ENCODE measurements at places on chromosomes 2 and 18.

- DNase-seq, result no peak
These were observed 45.9 kb upstream of the SPOPL start for GRCh38 chr2:138455691-138456090.

- no peak for DNase-seq
These were observed 13.7 kb downstream of the ANKRD23 start for GRCh38 chr2:96830044-96830562.

DNA sequence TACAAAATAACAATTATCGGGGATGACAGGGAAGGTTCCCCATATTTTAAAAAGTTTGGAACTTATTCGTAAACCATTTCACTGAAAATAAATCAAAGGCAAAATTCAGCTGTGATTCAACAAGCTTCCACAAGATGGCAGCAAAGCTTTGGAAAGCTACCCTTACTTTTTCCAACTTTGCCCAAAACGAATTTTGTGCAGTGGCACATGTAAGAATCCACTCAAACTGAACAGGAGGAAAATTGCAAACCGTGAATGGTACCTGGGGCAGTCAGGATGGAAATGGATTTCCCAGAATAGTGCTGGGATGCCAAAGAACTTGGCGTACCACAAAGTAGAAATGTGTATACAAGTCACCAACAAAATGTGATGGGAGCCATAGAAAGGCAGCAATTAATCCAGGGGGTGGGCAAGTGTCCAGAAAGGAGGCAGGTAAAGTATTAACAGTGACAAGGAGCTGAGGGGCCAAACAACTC is 10.7 kb downstream of the RPL31 start:
- no peak for DNase-seq

- no peak for DNase-seq
These were observed 57.8 kb upstream of the OTOF start for GRCh38 chr2:26535663-26536275.

DNA sequence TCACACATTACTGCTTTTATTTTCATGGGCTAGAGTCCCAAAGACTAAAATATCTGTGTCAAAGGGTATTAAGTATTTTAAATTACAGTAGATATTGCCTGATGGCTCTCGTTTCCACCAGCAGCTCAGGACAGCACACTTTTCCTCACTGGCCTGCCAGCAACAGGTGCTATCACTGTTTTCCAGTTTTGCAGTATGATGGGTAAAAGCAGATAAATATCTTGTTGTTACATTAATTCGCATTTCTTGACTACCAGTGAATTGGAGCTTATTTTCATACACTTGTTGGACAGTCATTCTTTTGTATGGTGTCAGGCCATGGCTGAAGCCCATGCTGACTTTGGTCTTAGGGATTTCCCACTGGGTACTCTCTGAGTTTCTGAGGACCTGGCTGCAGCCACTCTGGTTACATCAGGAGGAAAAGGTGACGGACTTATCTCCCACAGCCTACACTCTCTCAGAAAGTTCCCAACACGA is 4.8 kb downstream of the APOB start:
- peak; percentile 72 for DNase-seq

DNA sequence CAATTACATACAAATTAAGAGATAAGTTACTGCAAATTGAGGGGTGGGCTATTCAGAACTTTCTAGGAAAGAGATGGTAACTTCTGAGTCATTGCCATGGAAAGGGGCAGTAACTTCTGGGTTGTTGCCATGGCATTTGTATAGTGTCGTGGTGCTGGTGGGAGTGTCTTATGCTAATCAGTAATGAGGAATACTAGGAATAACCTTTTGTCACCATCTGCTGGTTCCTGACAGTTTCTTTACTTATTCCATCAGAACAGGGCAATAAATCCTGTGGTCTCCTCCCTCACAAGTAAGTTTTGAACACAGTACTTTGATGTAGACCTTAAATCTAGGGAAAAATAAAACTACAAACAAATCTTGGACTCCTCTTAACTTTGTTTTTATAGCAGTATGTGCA is 435.4 kb downstream of the BCL11A start:
- DNase-seq, result no peak

GRCh38 chr2:121211251-121211650 is 73.8 kb downstream of the TFCP2L1 start:
- no peak for DNase-seq

GRCh38 chr2:147222506-147222905 is 622.3 kb upstream of the ACVR2A start:
- no peak for DNase-seq

DNA sequence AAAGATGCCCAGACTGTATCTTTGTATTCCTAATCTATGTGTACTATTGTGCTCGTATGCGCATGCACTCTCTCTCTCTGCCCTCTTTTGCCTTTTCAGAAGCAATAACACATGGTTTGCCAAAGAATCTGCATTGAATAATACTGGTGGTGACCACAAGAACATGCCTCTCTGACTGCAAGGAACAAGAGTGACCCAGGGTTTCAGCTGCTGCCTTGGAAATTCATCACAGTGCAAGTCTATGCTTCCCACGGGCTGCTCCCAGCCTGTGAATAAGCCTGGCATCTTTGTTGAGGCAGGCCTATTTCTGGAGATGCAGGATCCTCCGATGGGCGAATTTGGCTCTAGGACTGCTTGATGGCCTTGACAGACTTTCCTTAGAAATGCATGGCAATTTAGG is 689.4 kb upstream of the FANCL start:
- DNase-seq, result no peak

DNA sequence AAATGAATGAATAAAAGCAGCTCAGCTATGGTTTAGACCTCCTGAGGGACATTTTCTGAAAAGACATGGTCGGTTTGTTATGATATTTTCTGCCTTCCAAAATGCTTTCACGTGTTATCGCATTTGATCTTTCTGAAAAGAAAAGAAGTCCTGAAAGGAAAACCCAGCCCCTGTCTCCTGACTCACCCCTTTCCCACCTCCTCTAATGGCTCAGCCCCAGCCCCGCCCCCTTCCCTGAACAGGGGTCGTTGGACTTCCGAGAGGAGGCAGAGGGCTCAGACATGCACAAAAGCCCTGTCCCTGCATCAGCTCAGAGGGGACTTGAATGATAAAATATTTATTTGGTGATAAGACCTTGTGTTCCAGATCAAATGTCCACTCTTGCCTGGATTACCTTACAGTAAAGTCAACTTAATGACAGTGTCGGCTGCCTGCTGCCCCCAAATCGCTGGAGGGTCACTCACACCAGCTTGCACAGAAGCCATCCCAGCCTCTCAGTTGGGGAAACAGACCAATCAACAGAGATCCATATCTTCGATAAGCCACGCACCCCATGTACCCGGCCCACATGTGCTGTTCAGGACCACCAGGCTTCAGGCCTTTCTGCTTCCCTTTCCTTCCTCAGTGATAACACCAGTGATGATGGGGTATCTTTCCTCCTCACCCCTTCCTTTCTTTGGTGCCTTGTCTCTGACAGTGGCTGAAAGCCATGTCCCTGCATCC is 69.6 kb downstream of the CLHC1 start:
- peak; percentile 52 for DNase-seq

DNA sequence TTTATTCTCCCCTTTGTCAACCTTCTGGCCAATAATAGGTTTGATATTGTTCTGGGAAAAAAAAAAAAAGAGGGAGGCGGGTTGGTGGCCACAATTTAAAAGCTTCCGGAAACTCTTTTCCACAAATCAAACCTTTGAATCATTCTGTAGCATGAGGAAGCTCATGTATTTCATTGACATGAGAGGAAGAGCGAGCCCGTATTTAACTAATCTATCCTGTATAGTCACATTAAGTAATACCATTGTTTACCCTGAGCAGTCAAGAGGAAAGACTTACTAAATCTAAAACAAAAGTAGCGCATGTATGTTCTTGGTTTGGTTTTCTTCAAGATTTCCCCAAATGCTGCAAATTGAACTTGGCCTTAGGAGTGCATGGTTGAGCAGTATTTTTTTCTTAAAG is 120.1 kb downstream of the NCKAP5 start:
- no peak for DNase-seq

DNA sequence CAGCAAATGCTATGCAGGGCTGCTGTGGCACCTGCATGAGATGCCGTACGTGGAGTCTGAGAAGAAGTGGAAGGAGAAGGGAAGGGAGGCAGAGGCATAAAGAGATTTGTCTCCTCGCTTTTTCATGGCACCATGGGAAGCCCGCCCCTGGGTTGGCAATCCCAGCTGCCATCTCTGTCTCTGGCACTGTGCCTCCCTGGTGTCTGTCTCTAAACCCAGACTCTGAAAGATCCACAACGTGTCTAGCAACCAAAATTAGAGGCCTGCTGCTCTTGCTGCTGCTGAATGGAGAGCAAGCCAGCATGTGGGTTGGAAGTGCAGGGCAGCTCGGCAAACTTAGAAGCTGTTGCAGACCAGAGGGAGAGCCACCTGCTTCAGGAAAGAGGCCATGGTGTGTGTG is 53.1 kb downstream of the INO80C start:
- DNase-seq, result no peak

DNA sequence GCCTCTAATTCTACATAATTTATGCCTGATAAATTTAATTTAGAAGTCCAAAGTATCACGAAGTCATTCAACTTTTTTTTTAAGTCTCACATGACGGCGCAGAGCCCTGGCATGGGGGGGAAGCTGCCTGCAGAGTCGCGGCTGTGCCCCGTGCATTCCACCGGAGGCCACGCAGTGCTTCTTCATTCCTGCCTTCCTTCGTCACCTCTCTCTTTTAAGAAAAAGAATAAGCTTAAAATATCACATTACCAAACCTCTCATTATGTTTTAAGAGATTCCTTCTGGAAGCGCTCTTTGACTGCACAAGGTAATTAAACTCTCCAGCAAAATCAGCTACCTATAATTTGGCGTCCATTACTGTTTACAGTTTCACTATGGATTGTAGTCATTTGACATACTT is 20.3 kb upstream of the KIDINS220 start:
- no peak for DNase-seq

- DNase-seq, result no peak
These were observed 35.4 kb downstream of the CCNT2 start for GRCh38 chr2:134954065-134954464.

DNA sequence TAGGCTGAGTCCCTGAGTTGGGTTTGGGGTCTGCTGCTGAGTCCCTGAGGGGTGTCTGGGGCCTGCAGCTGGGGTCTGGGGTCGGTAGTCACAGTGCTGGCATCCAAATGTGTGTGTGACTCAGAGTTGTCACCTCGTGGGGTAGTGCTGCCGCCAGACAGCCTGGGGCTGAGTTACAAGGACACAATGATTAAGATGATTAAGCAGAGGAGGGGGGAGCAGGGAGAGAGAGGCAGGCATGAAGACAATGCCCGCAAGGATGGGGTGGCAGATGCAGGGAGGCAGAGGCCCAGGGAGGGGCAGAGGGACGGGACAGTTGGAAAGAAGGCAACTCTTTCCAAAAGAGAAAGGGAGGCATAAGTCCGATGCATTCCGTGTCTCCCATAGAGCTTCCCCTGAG is 120.2 kb downstream of the CELF4 start:
- no peak for DNase-seq

GRCh38 chr2:9069543-9069942 is 66.1 kb upstream of the MBOAT2 start:
- DNase-seq, result no peak

DNA sequence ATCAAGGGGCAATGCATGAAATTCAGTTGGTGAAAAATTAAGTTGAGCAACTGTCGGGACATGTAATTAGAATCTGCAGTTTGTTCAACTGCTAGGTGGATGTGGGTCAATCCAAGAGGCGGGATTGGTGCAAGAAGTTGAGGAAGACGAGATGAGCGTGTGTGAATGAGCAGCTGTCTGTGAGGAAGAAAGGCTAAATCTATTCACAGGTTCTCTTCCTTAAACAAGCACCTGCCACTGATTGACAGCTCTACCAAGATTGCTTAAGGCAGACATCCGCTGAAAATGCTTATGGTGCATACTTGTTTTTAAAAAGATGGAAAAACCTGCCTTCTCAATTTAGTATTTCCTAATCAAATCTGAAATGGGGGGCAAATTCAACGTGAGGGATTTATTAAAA is 323.4 kb upstream of the THUMPD2 start:
- DNase-seq, result no peak

- no peak for DNase-seq
These were observed 3.9 kb upstream of the TNS1 start for GRCh38 chr2:218006741-218007140.

GRCh38 chr2:62187246-62187645 is 8.7 kb upstream of the B3GNT2 start:
- DNase-seq, result no peak

GRCh38 chr2:20443276-20443920 is 3.5 kb upstream of the RHOB start:
- peak; percentile 82 for DNase-seq

DNA sequence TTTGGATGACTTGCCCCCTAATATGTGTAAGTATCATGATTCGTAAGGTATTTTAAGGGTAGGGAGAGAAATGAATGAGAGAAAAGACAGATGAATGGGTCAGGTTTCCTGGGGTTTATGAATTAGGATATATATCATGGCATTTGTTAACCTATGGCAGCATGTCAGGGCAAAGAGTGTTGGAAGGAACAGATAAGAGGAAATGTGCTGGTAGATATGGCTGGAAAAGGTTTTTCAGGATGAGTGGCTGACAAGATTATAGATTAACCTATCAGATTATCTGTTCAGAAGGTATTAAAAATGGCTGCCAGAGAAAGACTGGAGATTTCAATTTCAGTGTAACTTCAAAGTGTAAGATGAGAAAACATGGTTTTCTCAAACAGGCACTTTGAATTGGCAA is 67.8 kb downstream of the SRBD1 start:
- DNase-seq, result no peak

Data from ascending aorta (tissue), 2 donors.